Tracheal epithelial cell (primary cell): ENCODE measurements at places on chromosomes 6 and 20. TPM values are rescaled to one million over a fixed set of nuclear protein-coding genes. Genes with fewer than 3 reads are reported as not detected.

Gene CYP21A2
- 0.24 TPM in 1 of 2 replicates, not detected in the other for total RNA-seq

Gene SNRPB
- 289 and 325 TPM in 2 replicates for total RNA-seq

Gene KIZ
- total RNA-seq: 7.0 and 17.7 TPM in 2 replicates

Gene TBXT
- not detected in 2 replicates for total RNA-seq

Gene COL10A1
- total RNA-seq: 0.24 TPM in 1 of 2 replicates, not detected in the other

Gene BPI
- not detected in 2 replicates for total RNA-seq

Gene ZNF391
- 0.64 and 2.4 TPM in 2 replicates for total RNA-seq

Gene HLA-DQB2
- not detected in 2 replicates for total RNA-seq

Gene PHACTR1
- 0.96 TPM in 1 of 2 replicates, not detected in the other for total RNA-seq

Gene SLC24A3
- total RNA-seq: under 0.01 and 1.2 TPM in 2 replicates

Gene DEFB132
- not detected in 2 replicates for total RNA-seq

Gene PTK7
- total RNA-seq: 63.7 and 121 TPM in 2 replicates

Gene SLC22A1
- under 0.01 TPM in 1 of 2 replicates, not detected in the other for total RNA-seq

Gene CD24
- 1,439 and 1,607 TPM in 2 replicates for total RNA-seq

Gene SGK2
- total RNA-seq: 0.21 and 1.4 TPM in 2 replicates

Gene RAD21L1
- total RNA-seq: not detected in 2 replicates

Gene ALDH8A1
- 0.21 and 0.24 TPM in 2 replicates for total RNA-seq

Gene SNAP25
- not detected in 2 replicates for total RNA-seq

Gene CCN2
- total RNA-seq: 2.1 and 12.5 TPM in 2 replicates

Gene EHMT2
- 25.6 and 28.4 TPM in 2 replicates for total RNA-seq

Gene PSMB1
- 169 and 254 TPM in 2 replicates for total RNA-seq

Gene SULF2
- total RNA-seq: 77.6 and 210 TPM in 2 replicates

Gene ACSS1
- total RNA-seq: 2.2 and 2.6 TPM in 2 replicates

Gene TCP11
- total RNA-seq: not detected in 2 replicates

Gene CFAP206
- 0.48 TPM in 1 of 2 replicates, not detected in the other for total RNA-seq

Gene SLC52A3
- total RNA-seq: 0.96 and 1.3 TPM in 2 replicates

Gene SPATS1
- not detected in 2 replicates for total RNA-seq

Gene RNF182
- total RNA-seq: 1.4 TPM in 1 of 2 replicates, not detected in the other

Gene TMC2
- not detected in 2 replicates for total RNA-seq

Gene HLA-DPB1
- total RNA-seq: 1.1 and 3.6 TPM in 2 replicates

Gene REM1
- not detected in 2 replicates for total RNA-seq
